ENCODE measurements at places on chromosomes 2 and 18. TPM values are rescaled to one million over a fixed set of nuclear protein-coding genes. Genes with fewer than 3 reads are reported as not detected.

DNA sequence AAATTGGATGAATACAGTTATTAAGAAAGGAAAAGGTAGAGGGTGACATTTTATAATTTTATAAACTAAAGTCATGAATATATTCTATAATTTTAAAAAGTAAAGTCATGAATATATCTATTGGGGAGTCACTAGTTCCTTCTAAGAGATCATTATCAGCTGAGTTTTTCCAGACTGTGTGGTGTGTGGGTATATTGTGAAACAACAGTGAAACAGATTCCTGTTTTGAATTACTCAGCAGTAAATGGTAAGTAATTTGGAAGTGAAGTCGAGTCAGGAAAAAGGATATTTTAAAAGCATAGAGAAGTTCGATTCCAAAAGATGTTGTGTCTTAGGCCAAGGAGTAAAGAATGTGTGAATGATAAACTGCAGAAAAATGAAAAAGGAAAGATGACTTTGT lies 1018.2 kb upstream of the NXPH2 start:
- no peak overlapping the region for H3K27ac ChIP-seq
- H3K4me1 ChIP-seq, result no peaks in the 10 kb centered on the region
- no peaks in the 10 kb centered on the region for H3K36me3 ChIP-seq
- no peak for DNase-seq
- no peak overlapping the region for H3K4me3 ChIP-seq

DNA sequence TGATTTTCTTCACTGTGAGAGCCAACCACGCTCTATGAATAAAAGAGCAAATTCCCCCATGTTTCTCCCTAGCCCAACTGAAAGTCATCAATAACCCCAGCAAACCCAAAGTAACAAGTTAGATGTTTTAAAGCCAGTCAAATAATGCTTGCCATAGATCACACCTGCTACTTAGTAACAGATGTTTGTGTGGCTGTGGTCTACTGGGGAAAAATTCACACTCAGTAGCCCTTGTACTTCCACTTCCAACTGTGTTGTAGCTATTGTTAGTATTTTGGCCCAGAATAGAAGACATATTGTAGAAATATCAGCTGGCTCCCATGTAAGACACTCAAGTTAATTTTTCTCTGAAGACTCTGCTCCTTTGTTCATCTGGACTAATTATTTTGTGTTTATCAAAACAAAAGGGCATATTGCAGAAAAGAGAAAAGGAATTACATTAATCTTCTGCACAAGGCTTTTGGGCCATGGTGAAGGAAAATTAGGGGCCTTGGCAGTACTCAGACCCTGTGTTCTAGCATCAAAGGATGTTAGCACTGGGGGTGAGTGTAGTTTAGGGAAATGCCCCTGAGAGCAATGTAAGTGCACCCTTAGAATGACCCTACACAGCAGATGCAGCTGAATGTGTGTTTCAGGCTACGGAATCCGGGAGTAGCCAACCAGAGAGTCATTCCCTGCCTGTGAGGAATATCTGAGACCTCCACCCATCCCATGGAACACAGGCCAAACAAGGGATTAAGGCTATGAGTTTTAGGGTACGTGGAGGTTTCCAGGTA lies 521.9 kb downstream of the EPHA4 start:
- DNase-seq, result no peak
- no peak overlapping the region for H3K4me3 ChIP-seq
- no peaks in the 10 kb centered on the region for H3K4me1 ChIP-seq
- no peaks in the 10 kb centered on the region for H3K27me3 ChIP-seq

DNA sequence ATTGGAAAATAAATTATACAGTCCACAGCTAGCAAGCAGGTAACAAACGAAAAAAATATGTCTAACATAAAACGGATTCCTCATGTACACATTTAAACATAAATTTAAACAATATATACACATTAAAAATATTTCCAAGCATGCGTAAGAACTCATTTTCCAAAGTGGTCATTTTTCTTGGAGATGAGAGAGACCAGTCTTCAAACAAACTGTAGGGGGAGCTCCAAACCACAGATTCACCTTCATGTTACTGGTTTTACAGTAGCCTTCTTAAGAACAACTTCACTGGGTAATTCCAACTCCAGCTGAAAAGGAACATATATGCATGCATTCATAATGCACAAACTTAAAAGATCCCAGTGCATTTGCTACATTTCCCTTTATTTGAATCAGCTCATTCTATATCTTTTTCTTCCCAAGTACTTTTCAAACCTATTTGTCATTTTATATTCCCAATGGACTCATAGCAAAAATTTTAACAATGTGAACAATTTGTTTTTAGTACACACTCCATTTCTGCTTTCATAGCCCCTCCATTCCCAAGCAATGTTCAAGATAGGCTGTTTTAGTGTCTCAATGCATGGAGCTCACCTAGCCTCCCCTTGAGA lies 4.7 kb upstream of the STAMBP start:
- peaks cover 6% of the 10 kb centered on the region for H3K4me1 ChIP-seq
- peaks cover 20% of the 10 kb centered on the region for H3K27me3 ChIP-seq
- peak; percentile 46 for DNase-seq
- no peak overlapping the region for H3K4me3 ChIP-seq
- peaks cover 7% of the 10 kb centered on the region for H3K36me3 ChIP-seq

DNA sequence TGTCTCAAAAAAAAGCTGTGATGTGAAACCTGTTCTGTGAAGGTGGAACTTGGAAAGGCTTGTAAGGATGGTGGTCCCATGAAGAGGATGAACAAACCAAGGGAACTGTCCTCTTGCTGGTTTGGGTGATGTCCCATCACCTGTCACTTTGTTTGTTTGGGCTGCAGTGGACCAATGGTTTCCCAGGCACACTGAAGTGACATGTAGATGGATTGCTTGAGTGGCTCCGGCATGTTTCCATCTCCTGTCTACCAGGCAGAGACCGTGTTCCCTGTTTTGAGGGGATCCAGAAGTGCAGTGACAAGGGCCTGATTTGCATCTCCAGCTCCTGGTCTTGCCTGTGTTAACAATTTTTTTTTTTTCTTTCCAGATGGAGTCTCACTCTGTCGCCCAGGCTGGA lies 8.9 kb downstream of the NEDD4L start:
- peaks cover 18% of the 10 kb centered on the region for H3K36me3 ChIP-seq
- no peak overlapping the region for H3K4me3 ChIP-seq
- no peak for DNase-seq
- no peaks in the 10 kb centered on the region for H3K27me3 ChIP-seq

ANKRD30BL gene
- total RNA-seq, result not detected

SLC11A1 gene
- 0.12 TPM for total RNA-seq

NPAS2 gene
- total RNA-seq, result 157 TPM

IL36G gene
- total RNA-seq, result not detected

PLB1 gene
- total RNA-seq, result 1.6 TPM

All from Calu3 (cell line).